ENCODE measurements at places on chromosomes 1 and 21. TPM values are rescaled to one million over a fixed set of nuclear protein-coding genes. Genes with fewer than 3 reads are reported as not detected.

NPR1 gene
- 0.46 TPM for total RNA-seq

BARHL2 gene
- total RNA-seq, result 1.4 TPM

SPATA6 gene
- total RNA-seq, result 44.5 TPM

KHDRBS1 gene
- 102 TPM for total RNA-seq

TMPRSS15 gene
- 0.23 TPM for total RNA-seq

FABP3 gene
- 70.6 TPM for total RNA-seq

PDZK1 gene
- 1.8 TPM for total RNA-seq

MSTO1 gene
- 34.4 TPM for total RNA-seq

FCRLB gene
- total RNA-seq, result 1.4 TPM

OLFML3 gene
- 19.8 TPM for total RNA-seq

CCDC24 gene
- total RNA-seq, result 6.2 TPM

SUSD4 gene
- 50.1 TPM for total RNA-seq

TDRD5 gene
- 4.6 TPM for total RNA-seq

All from diencephalon (tissue), 1 donor.